ENCODE measurements at places on chromosomes 11 and 22.

DNA sequence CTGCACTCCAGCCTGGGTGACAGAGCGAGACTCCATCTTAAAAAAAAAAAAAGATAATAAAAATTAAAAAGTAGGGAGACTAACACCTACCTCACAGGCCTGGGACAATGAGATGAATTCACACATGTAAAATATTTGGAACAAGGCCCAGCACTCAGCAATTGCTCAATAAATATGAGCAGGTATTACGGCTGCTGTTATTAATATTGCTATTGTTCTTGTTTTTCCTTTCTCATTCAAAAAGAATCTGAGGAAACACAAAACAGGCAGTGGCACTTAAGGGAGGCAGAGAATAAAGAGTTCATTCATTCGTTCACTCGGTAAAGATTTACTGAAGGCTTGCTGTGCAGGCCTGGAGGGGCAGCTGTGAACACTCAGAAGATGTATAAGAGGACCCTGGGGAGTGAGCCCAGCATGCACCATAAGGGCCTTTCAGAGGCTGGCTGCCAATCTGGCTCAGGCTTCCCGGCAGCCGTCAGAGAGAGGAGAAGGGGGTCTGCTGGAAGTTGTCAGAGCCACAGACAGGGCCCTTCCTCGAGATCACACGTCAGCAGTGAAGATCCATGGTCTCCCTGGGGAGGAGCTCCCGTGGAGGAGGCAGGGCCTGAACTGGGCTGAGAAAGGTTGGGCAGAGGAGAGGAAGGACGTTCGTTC is 51.6 kb upstream of the TCF20 start:
- no peak for DNase-seq

DNA sequence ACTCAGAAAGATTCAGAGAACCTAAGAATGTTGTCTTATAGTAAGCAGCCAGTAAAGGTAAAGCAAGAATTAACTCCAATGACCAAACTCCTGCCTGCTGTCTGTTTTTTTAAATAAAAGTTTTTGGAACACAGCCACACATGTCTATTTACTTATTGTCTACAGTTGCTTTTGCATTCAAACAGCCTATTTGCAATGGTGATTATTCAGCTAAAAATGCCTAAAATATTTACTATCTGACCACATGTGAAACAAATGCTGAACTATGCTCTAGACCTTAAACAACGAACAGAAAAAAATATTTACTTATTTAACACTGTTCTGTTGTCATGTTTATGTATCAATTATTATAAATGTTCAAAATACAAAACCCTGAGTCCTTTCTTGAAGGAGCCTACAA is 1246.6 kb downstream of the FAM181B start:
- DNase-seq, result no peak

DNA sequence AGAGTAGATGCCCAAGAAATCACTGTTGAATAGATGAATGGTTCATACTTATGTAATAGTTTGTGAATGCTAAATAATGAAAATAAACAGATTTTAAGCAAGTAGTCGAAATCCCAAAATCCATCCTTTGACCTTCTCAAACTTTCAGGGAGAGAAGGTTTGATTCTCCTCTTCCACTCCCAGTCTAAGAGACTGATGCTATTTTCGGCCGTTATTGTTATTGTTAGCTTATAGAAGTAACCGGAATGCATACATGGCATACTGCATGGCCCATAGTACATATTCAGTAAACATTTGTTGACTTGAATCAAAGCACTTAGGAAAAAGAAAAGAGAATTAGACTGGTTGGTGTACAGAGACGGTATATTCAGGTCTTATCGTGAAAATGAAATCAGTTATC is 76.6 kb downstream of the NAV2 start:
- DNase-seq, result no peak

DNA sequence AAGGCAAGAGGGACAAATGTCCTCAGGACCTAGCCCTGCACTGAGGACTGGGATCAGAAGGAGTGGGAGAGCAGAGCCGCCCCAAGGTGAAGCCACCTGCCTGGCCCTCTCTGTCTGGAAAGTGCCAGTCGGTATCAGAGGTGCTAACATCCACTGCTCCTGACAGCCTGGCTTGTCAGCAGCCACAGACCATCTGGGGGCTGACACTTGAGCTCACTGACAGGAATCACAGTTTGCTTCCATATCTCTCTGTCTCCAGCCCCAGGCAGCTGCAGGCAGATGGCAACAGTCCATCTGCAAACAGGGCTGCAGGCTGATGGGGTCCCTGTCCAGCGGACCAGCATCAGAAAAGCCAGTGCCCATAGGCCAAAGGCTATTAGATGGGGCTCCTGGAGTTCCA is 5.5 kb downstream of the OPCML start:
- no peak for DNase-seq

- no peak for DNase-seq
Measured at GRCh38 chr22:49046546-49047361, 780.9 kb downstream of the BRD1 start.

DNA sequence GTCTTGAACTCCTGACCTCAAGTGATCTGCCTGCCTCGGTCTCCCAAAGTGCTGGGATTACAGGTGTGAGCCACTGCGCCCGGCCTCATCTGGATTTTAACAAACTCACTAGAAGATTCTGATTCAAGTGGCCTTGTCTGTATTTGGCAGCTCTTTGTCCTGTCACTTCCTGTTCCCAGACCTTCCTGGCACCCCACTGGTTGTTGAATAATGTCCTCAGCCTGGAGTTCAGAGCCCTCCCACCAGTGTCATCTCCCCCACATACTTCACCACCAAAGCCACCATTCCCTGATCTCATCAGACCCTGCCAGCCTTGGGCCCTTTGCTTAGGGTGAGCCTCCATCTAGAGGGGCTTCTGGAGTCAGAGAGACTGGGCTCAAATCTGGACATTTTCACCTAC is 3.3 kb downstream of the PELI3 start:
- no peak for DNase-seq

DNA sequence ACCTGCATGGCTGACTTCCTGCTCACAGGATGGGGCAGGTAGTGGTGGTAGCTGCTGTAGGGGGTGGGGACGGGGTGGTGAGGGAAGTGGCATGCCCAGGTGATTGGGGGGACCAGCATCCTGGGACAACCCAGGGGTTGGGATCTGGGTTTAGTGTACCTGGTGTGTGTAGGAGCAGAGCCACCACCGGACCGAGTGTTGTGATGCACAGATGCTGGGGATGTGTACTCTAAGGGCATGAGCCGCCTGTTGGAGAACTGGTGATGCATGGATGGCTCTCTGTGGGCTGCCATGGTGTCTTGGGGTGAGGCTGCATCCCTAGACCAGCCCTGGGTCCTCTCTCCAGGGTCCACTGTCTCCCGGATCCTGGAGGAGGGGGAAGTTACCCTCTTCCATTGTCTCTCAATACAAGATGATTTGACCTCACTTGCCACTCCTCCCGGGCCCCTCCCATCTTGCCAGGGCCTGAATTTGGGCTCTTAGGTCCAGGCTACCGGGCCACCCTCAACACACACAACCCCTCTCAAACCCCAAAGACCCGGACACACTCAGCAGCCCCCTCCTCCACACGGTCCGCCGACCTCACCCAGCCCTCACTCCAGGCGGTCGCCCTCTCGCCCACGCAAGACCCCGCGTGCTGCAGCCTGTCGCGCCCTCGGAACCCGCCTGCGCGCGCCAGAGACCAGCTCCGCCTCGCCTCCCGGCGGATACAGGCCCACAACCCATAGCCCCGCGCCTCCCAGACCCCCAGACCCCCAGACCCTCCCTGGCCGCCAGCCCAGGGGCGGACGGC is 619 bp downstream of the LRRC75B start:
- peak; percentile 44 for DNase-seq
